ENCODE measurements at places on chromosomes 12 and 14.
A peak's percentile ranks its signal among the peaks of the same experiment; 100 is the strongest.

DNA sequence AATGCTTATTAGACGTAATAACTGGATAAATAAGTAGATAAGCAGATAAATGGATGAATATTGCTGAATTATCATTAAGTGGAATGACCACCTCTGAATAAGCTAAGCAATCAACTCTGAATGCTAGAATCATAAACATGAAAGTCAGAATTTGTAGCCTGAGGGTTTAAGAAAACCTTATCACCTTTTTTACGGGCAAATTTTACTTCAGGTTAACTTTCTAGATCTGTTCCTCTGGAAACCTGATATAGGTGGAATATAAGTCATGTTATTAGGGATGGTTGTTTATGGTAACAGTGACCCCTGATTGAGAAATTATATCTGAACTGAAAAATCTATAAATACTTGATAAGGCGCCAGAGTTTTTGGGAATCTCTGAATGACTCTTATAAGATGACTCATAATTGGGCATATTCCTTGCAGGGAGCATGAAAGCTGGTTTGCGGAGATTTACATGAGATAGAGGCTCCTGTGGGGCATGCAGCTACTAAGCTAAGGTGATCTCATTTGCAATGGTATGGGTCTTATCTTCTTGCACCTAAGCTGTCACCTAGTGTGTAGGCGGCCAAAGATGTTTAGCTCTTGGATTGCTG, 12.1 kb downstream of the SPX start:
- DNase-seq, result no peak

GRCh38 chr14:93015064-93015463, 92.1 kb downstream of the CHGA start:
- DNase-seq, result no peak

GRCh38 chr12:42706321-42706720, 116.8 kb upstream of the PRICKLE1 start:
- no peak for DNase-seq

- no peak for DNase-seq
Observed at GRCh38 chr14:79493081-79493645, 718.1 kb downstream of the DIO2 start.

GRCh38 chr12:111238075-111238734, 130.7 kb downstream of the PHETA1 start:
- DNase-seq, result no peak

DNA sequence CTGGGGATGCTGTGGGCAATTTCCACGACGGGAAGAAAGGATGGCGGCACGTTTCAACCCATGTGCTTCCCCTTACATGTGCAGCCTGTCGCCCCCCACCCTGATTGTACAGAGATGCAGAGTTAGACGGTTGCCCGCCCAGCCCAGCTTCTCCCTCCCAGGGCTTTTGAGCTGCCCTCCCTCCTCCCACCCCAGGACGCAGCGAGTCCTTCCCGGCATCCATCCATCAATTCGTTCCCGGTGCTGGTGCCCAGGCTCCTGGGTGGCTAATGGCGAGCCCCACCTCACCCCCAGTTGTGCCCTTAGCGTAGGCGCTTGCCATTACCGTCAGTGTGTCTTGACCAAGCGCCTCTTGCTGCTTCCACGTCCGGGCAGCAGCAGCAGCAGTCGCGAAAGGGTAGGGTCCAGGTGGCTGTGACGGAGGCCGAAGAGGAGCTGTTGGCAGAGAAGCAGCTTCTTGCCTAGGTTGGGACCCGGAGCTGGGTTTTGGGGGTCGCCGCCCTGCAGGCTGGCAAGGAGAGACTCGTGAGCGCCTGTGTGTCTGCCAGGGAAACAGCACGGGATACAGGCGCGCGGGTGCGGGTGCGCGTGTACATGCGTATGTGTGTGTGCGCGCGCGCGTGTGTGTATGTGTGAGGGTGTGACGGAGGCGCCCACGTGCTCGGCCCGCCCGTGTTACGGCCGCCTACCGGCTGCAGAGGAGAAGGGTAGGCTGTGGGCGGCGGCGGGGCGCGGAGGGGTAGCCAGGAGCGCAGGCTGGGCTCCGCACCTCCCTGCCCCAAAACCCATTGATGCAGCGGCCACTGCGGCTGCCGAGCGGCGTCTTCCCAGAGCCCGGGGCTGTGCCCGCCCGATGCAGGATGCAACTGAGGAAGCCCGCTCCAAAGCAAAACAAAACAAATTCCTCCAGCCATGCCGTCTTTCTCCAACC, at the start of gene SLC6A15:
Gene SLC6A15 (minus strand): TSS at position 602 of the 931 bp plus-strand sequence. CDS start 20,679 bp downstream, outside the sequence.
- peak; percentile 26 for DNase-seq
